Renal pelvis (tissue), 12 donors: ENCODE measurements at places on chromosomes 16 and 17.

DNA sequence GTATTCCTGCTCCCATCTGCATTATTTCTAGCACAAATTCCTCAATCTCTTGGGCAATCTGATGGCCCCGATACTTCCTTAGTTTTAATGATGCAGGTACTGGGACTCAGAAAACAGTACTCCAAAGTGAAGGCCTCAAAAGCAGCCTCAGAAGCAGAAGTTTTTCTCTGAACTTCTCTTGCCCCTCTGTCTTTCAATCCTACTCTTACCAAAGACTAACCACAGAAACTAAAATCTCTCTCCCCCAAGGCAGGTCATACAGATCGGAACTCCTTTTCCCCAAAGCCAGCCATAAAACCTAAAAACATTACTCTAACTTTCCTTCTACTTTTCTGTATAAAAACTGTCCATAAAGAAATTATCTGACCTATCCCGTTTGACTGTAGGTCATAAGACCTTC lies 103.5 kb downstream of the HS3ST3A1 start:
- DNase-seq, result no peak

DNA sequence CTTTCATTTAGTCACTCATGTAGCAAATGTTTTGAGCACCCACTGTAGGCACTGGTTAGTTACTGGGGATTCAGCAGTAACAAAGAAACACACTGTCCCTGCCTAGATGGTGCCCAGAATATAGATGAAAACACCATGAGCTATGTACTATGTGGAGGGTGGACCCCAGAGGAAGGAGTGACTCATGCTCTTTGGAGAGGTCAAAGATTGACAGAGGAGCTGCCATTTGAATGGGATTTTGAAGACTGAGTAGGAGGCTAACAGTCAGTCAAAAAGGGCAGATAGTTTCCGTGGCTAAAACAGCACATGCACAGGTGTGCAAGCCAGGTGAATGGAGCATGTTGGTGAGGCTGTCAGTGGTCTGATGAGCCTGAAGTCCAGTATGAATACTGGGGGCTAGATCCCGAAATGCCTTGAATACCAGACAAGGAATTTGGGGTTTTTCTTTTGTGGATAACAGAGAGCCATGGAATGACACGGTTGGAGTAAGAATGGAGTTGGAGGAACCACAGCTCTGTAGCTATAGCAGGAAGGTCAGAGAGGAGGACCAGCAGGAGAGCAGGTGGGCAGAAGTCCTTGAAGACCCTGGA lies 6.1 kb downstream of the IL21R start:
- DNase-seq, result no peak

DNA sequence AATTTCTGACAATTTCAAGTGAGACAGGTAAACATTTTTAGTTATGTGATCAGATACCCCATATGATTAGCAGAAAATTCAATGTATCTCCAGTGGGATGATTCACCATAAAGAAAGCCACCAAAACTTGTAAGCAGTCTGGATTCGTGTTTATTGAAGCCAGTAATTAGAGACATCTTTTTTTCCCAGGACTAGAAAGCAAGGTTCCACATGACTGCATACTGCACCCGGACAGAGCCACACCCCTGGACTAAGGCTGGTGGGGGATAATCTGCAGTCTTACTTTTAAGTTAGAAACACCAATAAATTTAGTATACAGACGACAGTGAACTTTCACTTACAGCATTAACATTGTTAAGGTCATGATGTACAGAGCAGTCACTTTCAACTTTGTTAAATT lies 24.2 kb upstream of the CMTM4 start:
- no peak for DNase-seq

- no peak for DNase-seq
These were observed 121.6 kb upstream of the HS3ST4 start for GRCh38 chr16:25570131-25570530.

DNA sequence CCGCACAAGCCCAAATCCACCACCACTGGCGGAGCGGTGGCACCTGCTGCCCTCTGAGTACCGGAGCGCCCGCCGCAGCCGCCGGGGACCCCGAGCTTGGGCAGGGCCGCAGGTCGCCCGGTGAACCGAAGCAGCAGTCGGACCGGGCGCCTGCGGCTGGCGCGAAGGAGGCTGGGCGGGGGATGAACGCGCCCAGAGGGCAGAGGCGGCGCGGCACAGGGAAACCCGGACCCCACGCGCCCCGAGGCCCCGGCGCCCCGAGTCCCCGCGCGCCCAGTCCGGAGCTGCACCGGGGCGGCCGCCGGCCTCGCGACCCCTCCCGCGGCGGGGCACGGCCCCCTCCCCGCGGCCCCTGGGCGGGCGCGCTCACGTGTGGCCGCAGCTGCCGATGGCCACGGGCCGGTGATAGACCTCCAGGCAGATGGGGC lies 393 bp downstream of the RNF166 start:
- no peak for DNase-seq
